ENCODE measurements at places on chromosomes 4 and X.

DNA sequence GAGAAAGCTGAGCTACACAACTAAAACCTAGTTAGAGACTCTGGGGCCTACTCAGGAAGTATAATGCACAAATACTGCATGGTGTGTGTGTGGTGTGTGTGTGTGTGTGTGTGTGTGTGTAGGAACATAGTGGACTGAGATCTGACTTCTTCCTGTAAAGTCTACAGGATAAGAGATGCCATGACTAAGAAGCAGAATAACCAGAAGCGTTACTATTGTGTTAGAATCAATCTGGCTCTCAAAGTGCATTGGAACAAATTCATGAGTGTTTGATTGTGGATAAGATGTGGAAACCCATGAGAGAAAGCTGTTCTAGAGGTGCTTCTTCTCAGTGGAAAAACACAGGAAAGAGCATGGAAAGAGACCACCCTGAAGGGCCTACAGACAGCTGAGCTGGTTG lies 302.1 kb downstream of the INPP4B start:
- DNase-seq, result no peak

GRCh38 chr4:152577708-152578396 lies 42.0 kb upstream of the FBXW7 start:
- no peak for DNase-seq

DNA sequence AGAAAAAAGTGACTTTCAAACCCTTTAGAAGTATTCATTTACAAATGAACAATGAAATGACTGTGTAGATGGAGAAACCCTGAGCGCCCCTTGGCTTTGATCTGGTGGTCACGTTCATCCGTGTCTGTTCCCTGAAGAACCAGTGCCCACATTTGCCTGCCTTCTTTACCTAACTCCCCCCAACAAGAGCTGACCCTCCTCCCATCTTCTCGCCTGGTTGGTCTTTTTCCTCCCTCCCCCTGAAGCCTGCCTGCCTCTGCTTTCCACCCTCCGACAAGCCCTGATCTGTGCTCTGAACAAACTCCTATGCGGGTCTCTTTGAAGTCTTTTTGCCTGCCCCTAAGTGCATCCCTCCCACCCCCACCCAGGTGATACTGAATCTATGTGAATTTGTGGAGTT lies 18.5 kb downstream of the TBL1X start:
- no peak for DNase-seq

DNA sequence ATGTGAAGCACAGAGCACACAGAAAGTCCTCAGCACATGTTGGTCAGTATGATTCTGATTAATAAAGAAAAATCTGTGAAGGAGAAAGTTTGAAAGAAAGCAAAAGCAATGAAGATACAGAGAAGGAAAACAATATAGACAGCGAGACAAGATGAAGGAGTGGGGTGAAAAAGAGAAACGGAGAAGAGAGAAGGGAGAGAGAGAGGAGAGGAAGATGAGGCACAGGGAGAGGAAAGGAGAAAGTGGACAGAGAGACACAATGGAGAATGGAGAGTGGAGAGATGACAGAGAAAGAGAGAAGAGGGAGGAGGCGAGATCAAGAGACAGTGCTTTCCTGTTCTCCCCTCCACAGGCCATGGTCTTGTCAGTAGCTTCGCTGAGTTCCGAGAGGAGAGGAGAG lies 3.9 kb upstream of the KCND1 start:
- no peak for DNase-seq

DNA sequence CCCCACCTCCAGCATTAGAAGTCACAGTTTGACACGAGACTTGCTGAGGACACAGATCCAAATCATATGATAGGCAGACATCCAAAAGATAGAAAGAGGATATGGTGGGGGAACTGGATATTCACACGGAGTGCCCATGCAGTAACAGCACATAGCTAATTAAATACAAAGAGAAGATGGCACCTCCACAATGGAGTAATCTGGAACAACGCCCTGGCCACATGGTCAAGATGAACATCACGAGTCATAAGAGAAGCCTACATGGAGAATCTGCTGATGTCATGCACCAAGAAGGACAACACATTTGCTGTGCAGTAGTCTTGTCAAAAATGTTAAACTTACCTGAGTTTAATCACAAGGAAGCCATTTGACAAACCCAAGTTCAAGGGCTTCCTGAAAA lies 10.1 kb upstream of the LOC101059915 start:
- DNase-seq, result no peak

GRCh38 chr4:138673053-138673452 lies 342.5 kb upstream of the NOCT start:
- DNase-seq, result no peak

- DNase-seq, result no peak
These were observed 50.4 kb downstream of the PDK3 start for GRCh38 chrX:24515447-24515846.

DNA sequence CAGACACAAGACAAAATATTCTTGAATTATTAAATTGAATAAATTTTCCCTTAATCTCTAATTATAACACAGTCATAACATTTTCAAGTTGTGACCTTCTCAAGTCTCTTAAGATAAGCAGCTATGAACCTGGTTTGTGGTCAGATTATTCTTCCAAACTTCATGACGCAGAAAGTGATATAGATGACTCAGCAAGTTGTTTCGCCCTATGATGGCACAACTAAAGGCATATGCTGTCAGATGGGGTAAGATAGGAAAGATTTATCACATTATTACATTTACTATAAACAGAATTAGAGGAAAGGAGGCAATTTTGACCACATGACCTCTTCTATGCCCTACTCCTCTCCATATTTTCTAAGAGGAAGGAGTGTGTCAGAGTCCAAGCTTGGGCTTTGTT lies 4.6 kb upstream of the DCAF12L2 start:
- no peak for DNase-seq

DNA sequence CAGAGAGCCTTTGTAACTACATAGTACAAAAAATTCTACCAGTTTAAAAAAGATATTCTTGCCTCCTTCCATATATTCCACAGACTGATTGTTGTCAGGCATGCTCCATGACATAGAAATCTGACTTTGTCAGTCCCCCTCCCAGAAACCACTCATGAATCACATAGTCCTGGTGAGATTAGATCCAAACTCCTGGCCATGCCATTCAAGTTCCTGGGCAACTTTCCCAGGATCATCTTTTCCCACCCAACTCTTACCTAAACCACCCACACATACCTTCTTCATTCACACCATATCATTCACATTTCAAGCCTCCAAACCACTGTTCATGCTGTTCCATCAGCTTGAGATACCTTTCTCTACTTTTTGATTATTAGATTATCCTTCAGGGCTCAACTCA lies 46.4 kb downstream of the SLC16A2 start:
- no peak for DNase-seq

DNA sequence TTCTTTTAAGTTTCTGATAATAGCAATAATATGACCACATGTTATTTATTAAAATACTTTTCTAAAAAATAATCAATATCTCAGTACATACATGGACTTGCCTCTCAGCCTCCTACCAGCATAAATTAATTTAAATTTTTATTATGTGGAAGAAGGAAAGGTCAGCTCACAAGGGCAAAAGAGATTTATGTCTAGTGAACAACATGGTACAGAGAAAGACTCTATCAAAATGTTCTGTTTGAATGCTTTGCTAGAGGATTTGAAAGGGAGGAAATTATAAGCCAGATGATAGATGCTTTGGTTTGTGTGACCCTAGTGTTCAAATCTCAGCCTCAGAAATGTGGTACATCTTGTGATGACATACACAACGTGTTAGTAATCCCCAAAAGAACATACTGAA lies 94.3 kb downstream of the DKK2 start:
- DNase-seq, result no peak

DNA sequence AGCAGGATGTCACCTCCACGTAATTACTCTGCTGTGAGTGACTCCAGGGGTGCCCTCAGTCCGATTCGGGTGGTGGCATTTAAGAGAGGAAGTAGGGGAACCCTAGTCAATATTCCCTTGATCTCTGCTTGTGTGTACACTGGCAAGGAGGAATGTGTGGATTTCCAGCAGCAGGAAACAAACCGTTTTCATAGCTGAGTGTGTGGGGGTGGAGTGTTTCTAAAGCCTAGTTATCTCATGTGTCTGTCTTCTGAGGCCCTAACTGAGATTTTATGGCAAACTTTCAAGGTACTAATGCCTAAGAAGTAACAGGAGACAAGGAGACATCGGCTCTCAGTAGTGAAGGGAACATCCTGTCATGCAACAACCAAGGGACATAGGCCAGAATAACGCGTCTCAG lies 6.6 kb upstream of the CLDN24 start:
- DNase-seq, result no peak

DNA sequence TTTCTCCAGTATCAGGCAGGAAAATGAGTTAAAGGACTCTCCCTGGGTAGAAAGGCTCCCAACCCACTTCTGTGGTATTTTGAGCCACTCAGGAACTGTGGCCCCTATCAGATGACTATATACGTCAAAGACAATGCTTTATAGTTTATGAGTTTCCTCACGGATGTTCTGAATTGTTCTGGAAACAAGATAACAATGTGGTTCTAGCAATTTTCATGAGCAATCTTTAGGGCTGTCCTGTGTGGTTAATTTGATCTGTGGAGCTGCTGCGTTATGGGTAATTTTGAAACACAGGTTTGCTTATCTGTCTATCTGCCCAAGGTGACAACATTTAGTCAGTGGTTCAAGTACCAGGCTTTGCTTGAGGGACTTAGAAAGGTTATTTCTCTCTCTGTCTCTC lies 46.7 kb upstream of the IL2 start:
- no peak for DNase-seq

DNA sequence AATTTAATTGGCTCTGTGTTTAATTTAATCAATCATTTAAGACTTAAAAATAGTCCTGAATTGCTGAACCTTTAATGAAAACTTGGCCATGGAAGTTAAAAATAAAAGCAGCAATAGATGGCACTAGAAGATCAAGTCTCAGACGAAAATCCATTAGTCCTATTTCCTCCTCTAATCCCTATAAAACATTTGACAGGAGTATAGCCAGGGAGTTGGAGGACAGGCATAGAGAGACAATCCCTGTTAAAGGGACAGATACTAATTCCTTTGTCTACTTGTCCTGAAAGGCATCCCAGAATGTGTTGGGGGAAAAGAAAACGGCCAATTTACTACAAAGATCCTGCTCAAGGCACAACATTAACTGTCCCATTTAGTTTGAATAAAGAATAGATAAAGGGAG lies 276.3 kb upstream of the TACR3 start:
- no peak for DNase-seq

- DNase-seq, result no peak
These were observed 96.9 kb downstream of the CHRDL1 start for GRCh38 chrX:110698696-110699095.

- no peak for DNase-seq
These were observed 33.7 kb upstream of the TXK start for GRCh38 chr4:48167538-48168263.

DNA sequence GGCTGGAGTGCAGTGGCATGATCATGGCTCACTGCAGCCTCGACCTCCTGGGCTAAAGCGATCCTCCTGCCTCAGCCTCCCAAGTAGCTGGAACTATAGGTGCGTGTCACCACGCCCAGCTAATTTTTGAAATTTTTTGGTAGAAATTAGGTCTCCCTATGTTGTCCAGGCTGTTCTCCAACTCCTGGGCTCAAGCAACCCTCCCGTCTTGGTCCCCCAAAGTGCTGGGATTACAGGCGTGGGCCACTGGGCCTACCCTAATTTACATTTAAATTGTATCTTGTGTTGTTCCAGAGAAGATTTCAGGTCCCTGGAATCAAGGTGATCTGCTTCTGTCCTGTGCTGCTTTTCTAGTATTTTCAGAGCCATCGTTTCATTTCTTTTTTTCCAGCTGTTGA lies 1.2 kb upstream of the LRPAP1 start:
- no peak for DNase-seq

- no peak for DNase-seq
These were observed 51.4 kb downstream of the NALF2 start for GRCh38 chrX:69555481-69556041.

- DNase-seq, result no peak
These were observed 91.8 kb upstream of the POU3F4 start for GRCh38 chrX:83416273-83416672.

DNA sequence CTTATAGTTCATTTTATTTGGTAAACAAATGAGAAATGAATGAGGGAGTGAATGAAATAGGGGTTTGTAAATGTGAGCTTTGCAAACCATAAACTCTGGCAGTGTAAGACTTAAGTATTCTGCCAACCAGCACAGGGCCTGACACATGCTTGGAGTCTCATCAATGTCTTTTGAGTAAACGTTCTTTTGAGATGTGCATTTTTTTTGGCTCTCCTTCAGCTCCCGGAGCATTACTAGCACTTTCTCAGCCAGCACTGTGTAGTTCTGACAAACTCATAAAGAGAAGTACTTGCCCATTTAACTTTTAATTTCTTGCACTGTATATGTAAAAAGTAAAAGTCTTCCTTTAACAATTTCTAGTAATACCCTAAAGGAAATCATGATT lies 245.3 kb downstream of the HS3ST1 start:
- DNase-seq, result no peak

- DNase-seq, result no peak
These were observed 44.1 kb upstream of the SEC24B start for GRCh38 chr4:109389369-109390114.

- no peak for DNase-seq
These were observed 339 bp downstream of the CUL4B start for GRCh38 chrX:120560405-120560841.

DNA sequence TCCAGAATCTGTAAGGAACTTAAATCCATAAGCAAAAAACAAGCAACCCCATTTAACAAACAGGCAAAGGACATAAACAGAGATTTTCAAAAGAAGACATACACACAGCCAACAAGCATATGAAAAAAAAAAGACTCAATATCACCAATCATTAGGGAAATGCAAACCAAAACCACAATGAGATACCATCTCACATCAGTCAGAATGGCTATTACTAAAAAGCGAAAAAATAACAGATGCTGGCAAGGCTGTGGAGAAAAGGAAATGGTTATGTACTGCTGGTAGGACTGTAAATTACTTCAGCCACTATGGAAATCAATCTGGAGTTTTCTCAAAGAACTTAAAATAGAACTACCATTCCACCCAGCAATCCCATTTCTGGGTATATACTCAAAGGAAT lies 156.8 kb upstream of the RADX start:
- DNase-seq, result no peak

GRCh38 chrX:74133156-74133796 lies 170.7 kb upstream of the ZCCHC13 start:
- no peak for DNase-seq

DNA sequence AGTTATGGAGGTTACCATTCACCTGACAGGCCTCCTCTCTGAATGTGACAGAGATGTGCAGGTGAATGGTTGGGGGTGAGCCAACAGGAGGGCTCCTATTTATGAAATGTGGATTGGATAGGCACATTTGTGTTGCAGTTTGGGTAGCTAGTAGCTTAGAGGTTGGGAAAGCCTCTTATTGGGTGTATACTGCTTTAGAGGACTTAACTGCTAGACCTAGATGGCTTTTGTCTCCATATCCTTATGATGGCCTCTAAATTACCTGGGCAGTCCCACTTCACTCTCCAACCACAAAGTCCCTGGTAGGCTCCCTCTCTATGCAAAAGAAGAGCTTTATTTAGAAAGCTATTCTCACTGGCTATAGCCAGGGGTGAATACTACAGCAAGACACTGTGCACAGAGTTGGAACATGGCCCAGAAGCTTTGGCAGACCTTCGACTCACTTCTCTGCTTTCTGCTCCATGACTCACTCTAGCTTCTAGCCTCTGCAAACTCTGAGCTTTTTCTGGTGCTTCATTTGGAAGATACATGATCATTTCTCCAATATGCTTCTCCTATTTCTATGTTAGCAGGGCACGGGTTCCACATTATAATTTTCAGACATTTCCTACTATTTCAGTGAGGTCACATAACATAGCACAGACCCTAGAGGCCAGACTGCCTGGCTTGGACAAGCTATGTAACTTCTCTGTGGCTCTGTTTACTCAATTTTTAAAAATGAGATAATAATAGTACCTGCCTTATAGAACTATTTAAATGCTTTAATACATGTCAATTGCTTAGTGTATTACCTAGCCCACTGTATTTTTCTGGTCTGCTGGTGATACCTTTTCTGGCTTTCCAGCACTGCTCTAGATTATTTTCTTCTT lies 6.0 kb upstream of the VGLL1 start:
- DNase-seq, result peak; percentile 10

Data from nucleus accumbens (tissue), 56 donors.